NCI-H146 (cell line): ENCODE measurements at places on chromosomes 1 and 21.

GRCh38 chr1:6245869-6246496 lies 2.0 kb downstream of the HES3 start:
- peak; percentile 66 for DNase-seq

- no peak for DNase-seq
Measured at GRCh38 chr1:228339766-228340685, 66.6 kb downstream of the TRIM11 start.

GRCh38 chr21:40652436-40652835 lies 194.5 kb downstream of the DSCAM start:
- DNase-seq = no peak

DNA sequence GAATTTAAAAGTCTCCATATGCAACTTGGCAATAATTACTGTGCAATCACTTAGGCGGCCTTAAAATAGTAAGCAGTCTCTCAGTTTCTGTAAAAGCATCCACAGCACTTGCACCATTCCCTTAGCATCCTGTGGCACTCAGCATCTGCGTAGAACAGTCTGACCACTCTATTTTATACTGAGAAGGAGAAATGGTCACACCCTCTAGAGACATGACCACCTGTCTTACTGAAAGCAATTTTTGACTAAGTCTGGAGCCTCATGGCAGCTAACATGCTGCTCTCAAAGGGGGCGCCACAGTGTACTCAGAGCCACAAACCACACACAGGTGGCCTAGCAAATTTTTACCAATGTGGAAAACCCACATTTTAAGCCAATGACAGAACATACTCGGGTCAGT lies 62.0 kb downstream of the KCNK1 start:
- no peak for DNase-seq

DNA sequence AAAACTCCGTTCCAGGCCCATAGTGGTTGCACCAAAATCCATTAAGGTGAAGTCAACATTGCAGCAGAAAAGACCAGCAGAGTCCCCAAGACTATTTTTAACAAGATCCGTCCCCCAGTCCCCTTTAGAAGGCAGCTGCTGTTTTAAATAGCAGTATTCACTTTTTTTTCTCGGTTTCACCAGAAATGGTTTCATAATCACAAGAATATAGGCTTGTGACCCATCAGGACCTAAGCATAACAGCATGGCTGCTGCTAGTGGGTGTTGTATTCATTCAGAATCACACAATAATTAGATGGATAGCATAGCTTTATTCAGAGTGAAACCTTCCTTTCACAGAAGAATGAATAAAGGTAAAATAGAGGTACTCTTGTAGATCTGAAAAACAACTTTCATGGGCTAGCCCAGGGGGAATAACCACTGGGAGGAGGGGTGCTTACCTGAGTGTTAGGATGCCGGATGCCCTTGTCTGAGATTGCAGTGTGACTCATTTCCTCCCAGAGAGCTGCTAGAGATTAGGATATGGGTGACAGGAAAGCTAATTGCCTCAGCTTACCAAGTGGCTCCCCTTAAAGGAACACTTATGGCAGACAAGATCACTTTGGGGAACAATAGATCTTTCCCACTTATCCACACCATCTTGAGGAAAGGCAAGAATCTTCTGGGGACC lies 35.0 kb downstream of the ACKR1 start:
- no peak for DNase-seq

- DNase-seq = no peak
Measured at GRCh38 chr1:44151332-44151731, 9.9 kb upstream of the KLF18 start.

DNA sequence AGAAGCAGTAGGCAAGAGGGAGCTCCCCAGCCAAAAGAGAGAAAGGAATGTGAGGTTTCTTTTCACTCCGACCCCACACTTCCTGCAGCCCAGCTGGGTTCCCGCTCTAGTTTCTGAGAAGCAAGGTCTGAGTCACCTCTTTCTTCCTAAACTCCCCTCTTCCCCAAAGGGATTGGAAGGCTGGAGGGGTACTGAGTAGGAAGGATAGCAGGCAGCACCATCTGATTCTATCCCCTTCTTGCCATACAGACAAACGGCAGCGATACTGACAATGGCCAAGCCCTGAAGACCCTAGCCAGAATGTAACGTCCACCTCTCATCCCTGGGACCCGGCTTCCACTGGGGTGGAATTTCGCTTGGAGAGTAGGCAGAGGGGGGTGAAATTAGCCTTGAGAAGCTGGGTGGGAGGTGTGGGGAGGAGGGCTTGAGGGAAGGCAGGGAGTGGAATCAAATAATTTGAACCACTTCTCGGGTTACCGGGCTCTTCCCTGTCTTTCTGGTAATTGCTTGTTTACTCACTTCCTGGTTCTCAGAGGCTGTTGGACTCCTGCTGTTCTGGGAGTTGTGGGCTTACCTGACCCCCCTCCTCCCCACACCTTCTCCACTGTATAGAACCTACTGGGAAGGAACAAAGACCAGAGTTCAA lies 13.2 kb downstream of the IER5 start:
- DNase-seq = peak; percentile 94

- DNase-seq = no peak
Measured at GRCh38 chr1:227038401-227038800, 98.3 kb downstream of the COQ8A start.

- DNase-seq = no peak
Measured at GRCh38 chr1:112375701-112376100, 20.3 kb upstream of the CTTNBP2NL start.

GRCh38 chr1:221711063-221711577 lies 30.8 kb downstream of the DUSP10 start:
- no peak for DNase-seq

GRCh38 chr1:48536477-48536876 lies 64.5 kb upstream of the SPATA6 start:
- DNase-seq = peak; percentile 23

GRCh38 chr1:47924270-47925048 lies 72.7 kb downstream of the TRABD2B start:
- no peak for DNase-seq

GRCh38 chr1:69858534-69858933 lies 290.8 kb downstream of the LRRC7 start:
- DNase-seq = no peak

DNA sequence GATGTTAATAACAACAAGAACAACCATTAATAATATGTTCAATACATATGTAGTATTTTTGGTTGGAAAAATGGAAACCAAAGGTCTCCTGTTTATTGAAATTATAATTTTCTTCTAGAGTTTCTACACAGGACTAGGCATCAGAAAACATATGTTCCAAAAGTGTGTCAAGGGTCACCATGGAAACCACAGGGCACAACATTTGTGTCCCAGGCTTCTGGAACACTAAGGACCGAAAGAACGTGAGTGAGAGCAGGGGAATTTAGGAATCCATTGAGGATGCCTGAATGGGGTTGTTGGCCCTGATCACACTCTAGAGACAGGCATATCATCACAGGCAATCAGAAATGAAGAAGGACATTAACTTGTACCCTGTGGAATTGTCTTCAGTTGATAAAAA lies 7.5 kb upstream of the CDC14A start:
- DNase-seq = no peak

DNA sequence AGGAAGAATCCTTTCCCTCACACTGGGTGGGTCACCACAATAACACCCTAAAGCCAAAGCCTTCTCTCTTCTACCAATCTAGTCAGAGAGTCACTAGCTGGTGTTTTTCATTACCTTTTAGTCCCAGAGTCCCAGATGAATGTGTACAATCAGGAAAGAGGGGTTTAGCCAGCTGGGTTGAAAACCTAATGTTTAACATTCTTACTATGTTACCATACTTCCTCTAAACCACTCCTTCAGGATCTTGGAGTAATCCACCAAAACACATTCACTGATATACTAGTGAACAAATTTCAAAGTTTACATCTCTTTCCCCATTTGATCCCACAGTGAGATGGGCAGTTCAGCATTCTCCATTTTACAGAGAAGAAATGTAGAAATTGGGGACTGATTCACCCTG lies 9.7 kb downstream of the LPAR3 start:
- no peak for DNase-seq

DNA sequence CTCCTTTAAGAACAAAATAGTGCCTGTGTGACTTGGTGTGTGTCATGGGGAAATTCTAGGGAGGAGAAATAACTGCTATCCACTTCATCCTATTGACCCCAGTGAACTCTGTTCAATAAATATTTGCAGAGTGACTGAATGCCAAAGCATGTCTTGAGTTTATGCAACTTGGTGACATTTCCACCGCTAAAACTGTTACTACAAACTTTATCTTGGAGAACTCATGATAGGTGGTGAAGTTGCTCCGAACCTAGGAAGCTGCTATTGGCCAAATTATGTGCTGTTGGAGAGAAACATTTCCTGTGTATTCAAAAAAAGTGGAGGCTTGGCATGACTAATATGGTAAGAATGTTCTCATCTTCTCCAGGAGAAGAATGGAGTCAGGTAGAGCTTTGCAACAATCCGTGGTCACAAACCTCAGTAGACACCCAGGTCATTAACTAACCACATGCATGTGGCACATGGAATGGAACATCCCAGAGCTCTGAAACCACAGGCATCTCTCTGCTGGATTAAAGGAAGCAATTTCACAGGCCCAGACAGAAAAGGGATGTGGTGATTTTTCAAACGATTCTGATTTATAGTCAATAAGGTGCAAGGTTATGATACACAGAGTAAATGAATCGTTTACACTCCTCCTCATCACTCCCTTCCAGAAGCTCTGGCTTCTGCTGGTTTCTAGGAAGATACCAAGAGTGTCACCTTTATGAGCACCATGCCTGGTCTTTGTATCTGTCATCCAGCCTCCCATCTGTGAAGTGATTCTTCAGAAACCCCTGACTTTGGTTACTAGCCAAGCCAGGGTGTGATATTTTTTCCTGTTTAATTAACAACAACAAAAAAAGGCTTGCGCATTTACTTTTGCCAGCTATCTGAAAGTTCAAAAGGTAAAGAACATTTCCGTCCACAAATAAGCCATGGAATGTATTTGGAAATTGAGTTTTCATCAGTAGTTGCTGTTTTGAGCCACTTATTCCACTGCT lies 361.1 kb downstream of the TGFB2 start:
- DNase-seq = no peak

GRCh38 chr1:21123287-21123948 lies 53.3 kb downstream of the EIF4G3 start:
- DNase-seq = no peak

- no peak for DNase-seq
Measured at GRCh38 chr1:108524676-108525075, 35.2 kb upstream of the EEIG2 start.

- DNase-seq = no peak
Measured at GRCh38 chr21:15455819-15456462, 273.8 kb upstream of the USP25 start.

GRCh38 chr1:37078866-37079265 lies 44.6 kb upstream of the GRIK3 start:
- DNase-seq = no peak

GRCh38 chr1:206898089-206898914 lies 1.1 kb downstream of the IL24 start:
- DNase-seq = no peak

DNA sequence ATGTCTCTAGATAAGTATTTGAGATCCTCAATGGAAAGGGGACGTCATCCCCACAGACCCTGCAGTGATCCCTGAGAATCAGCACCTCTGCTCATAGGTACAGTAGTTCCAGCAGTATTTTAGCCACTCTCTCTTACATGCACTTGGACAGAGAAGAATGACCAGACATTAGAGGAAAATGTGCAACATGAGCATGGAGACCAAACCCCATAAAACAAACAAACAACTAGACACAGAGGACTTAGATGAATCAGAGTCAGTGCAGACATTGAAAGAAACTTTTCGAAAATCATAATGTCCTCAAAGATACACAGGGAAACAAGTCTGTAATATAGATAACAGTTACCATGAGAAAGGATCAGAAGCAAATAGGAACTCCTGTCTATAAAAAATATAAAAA lies 108.2 kb downstream of the LYPLAL1 start:
- no peak for DNase-seq

DNA sequence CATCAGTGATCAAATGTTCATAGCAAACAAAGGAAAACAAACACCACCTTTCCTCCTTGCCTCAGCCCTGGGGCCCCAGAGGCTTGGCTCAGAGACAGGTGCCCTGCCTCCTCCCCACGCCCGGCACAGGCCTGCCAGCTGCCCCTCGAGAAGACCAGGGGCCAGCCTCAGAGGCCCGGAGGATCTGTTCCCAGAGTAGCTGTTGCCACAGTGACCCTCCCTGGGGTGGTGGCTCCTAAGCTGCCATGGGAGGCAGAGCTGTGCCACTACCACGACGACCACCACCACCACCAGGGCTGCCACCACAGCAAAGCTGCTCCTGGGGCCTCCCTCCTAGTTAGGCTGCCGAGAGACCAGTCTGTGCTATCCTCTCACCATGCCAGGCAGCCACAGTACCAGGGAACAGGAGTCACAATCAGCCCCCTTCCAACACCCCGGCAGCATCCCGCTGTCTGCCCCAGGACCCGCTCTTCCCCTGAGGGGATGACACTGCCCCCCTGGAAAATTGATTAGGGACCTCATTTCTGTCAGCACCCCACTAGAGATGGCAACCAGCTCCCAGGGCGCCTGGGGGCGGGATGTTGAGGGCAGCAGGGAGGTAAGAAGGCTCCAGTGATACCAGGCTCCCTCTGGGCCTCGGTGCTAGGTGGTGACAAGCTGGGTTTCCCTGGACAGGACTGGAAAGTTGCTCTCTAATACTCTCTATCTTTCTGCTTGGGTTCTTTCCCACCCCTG lies 30.5 kb downstream of the KCNC4 start:
- DNase-seq = peak; percentile 84

DNA sequence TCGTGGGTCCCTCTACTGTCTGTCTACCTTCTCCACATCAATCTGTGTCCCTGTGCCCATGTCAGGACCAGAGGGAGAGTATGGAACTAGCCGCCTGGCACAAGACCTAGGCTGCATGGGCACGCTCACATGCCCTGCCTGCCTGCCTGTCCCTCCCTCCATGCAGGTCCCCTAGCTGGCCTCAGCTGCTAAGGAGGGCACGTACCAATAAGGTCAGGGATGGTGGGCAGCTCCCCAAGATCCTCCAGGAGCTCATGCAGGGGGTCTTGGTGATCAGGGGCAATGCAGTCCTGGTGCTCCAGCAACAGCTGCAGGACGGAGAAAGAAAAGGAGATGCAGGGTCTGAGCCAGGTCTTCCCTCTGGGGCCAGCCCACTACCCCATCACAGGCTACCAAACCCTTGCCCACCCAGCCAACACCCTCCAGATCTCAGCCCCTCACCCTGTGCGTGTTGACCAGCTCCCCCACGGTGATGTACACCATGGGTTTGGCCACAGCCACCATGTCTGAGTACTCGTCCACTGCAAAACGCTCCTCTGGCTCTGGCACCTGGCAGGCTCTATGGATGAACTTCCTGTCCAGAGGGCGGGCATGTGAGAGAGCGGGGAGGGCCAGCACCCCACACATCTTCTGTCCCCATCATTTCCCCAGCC lies 33.1 kb upstream of the MEF2D start:
- no peak for DNase-seq
